Activated T-cell treated with anti-CD3 and anti-CD28 coated beads, Interleukin-2, amount 50 U/mL, for 24 hours (primary cell): ENCODE measurements at places on chromosomes 3 and 15.

GRCh38 chr15:53193149-53193548 lies 403.0 kb upstream of the ONECUT1 start:
- DNase-seq: no peak

GRCh38 chr15:80779658-80780415 lies 667 bp downstream of the CEMIP start:
- no peak for DNase-seq

- DNase-seq: no peak
Observed at GRCh38 chr3:71406972-71407810, 176.3 kb downstream of the FOXP1 start.

- no peak for DNase-seq
Observed at GRCh38 chr3:59704292-59704691, 654.5 kb upstream of the CFAP20DC start.

GRCh38 chr3:115808816-115809215 lies 185.5 kb downstream of the GAP43 start:
- DNase-seq: no peak

DNA sequence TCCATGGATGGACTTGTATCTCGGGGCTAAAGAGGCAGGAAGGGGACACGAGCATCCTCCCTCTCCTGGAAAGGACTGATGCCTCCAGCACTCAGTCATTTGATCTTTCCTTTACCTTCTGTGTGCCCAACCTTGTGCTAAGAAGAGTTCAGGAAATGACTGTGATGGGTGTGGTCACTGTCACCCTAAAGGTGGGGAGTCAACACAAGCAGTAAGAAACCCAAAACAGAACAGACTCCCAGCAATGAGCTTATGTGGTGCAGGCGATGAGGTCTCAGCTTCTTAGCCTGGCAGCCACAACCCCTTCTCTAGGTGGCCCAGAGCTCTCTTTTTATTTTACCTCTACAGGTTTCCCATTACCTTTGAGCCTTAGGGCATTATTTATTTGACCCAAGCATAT lies 3.8 kb downstream of the MPI start:
- DNase-seq: no peak

- DNase-seq: no peak
Observed at GRCh38 chr3:175307642-175308041, 448.5 kb downstream of the NAALADL2 start.

GRCh38 chr15:41629463-41629862 lies 30.7 kb upstream of the MGA start:
- no peak for DNase-seq

DNA sequence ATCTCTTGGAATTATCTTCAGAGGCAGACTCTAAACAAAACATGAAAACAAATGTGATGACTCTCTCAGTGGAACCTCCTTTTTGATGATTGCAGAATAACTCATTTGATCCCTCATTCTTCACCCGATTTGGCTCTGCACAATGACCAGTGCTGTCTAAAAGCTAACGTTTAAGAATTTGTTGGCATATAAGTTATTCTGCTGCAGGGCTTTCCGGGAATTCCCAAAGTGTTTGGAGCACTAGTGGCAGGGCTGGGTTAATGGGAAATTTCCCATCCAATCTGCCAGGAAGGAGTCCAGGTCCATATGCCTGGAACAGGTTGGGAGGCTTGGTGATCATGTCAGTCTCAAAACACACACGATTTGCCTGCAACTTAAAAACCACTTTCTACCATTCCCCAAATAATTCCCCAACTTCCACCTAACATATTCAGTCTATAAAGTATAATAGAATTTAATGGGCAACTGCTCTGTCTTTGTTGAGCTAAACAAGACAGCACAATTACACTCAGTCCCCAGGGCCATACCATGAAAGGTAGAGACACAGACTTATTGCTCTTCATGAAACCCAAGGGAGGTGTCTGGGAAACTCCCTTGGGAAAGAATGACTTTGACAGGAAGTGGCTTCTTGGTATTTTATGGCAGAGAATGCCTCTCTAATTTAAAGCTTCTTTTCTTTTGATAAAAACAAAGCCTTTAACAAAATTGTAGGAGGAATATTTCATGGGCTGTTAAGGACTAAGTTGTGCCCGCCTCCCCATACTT lies 38.0 kb downstream of the ARRDC4 start:
- no peak for DNase-seq

DNA sequence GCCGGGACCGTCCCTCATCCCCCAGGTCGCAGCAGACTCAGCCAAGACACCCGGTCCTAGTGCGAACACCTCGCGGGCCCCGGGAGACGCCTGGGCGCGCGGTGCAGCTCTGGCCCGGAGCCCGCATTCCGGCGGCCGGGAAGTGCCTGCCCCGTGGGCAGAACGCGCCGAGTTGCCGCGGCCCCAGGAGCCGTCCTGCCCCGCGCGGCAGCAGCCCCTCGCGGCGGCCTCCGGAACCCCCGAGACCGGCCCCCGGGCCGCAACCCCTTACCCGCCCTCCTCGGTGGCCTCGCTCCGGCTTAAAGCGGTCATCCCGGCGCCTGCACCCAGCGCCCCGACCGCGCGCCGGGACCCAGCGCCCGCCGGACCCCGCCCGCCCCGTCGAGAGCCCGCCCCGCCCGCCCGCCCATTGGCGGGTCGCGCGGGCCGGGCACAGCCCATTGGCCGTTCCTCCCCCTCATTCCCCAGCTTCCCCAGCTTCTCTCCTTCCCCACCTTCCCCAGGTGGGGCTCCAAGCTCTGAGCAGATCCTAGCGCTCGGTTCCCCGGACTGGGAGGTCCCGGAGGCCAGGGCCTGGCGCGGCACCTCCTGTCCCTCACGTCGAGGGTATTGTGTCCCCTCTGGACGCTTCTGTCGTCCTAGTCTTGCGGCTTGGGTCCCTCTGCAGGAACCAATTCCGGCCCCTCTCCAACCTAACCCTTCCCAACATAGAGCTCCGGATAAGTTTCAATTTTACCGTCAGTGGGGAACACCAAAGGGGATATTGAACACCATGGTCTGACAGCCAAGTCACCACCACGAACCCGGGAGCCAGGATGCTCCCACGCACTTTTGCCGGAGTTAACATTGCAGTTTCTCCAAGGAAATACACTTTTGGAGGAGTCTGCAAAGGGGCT lies at the start of gene GRAMD2A:
Gene GRAMD2A (minus strand): TSS at position 328 of the 896 bp plus-strand sequence.
- DNase-seq: peak; percentile 71

DNA sequence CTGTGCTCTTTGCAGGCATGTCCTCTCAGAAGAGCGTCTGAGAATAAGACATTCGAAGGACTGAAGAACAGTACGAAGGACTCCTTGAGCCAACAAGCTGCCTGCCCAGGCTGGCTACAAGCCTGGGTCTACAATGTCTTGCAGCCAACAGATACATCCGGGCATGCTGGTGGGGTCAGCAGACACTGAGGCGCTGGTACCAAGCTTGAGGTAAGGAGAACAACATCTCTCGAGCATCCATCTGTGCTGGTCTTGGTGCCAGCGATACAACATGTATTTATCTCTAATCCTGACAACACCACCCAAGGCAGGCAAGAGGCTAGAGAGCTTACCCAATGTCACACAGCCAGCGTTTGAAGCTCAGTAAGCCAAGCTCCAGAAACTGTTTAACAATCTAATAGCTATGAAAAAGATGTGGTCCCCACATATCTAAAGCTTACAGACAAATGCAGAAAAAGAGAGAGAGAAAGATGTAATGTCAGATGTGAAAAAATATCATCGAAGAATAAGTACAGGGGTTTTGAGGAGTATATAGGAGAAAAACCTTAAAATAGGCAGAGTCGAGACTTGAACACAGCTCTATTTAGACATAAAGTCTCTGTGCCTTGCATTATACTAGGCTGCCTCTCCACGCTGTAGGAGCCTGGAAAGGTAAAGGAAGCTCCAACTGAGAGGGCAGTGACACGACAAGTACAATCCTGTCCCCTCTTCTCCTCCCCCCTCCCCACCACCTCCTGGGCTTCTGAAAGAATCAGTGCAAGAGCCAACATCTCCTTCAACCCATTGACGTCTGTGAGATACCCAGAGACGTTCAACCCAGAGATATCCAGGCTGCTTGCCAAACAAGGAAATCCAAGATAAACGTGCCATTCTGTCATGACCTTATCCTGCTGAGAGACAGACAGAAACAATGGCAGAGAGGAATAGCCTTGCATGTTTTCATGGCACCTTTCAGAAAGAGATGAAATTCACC lies 39.4 kb downstream of the WWTR1 start:
- no peak for DNase-seq

DNA sequence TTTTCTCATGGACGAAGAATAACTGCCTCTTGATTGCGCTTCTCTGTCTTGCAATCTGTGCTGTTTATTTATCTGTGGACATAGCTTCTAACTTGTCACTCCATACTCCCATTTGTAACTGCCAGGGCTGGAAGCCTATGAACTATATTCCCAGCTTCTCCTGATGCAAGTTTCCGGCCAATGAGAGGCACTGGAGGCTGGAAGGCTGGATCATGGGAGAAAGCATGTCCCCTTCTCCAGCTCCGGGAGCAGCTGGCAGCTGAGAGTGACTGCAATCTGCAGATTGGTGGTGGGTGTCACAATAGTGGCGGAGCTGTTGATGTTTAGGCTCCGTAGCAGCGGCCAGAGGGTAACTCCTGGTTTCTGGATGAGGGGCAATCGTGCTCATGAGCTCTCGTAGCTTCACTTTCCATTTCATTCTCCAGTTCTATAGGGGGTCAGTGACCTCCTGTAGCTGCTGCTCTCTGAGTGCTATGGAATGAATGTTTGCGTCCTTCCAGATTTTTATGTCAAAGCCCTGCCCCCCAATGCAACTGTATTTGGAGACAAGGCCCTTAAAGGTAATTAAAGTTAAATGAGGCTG lies 35.7 kb upstream of the PCSK6 start:
- no peak for DNase-seq

DNA sequence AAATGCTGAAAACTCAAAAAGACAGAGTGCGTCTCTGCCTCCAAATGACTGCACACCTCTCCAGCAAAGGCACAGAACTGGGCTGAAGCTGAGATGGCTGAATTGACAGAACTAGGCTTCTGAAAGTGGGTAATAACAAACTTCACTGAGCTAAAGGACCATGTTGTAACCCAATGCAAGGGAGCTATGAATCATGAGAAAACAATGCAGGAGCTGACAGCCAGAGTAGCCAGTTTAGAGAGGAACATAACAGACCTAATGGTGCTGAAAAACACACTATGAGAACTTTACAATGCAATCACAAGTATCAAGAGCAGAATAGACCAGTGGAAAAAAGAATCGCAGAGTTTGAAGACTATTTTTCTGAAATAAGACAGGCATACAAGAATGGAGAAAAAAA lies 10.1 kb upstream of the AVEN start:
- no peak for DNase-seq

- no peak for DNase-seq
Observed at GRCh38 chr3:61673651-61674050, 112.3 kb downstream of the PTPRG start.

GRCh38 chr3:143383421-143383820 lies 263.9 kb downstream of the CHST2 start:
- no peak for DNase-seq

GRCh38 chr3:146035366-146035765 lies 125.6 kb downstream of the PLOD2 start:
- no peak for DNase-seq

DNA sequence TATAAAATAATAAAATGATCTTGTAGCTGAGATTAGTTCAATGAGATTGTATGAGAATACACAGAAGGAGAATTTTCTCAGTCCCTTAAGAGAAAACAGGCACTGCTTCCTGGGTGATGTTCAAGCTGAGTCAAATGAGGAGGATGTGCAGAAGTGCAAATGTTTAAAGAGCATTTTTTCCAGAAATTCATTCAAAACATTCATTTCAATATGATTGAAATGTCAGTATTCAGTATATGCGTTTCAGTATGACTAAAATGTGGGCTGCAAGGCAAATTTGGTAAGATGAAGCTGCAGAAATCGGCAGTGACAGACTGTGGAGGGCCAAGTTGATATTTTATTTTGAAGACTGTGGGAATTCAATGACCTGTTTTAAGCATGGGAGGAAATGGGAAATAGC lies 19.3 kb upstream of the PYDC2 start:
- no peak for DNase-seq

DNA sequence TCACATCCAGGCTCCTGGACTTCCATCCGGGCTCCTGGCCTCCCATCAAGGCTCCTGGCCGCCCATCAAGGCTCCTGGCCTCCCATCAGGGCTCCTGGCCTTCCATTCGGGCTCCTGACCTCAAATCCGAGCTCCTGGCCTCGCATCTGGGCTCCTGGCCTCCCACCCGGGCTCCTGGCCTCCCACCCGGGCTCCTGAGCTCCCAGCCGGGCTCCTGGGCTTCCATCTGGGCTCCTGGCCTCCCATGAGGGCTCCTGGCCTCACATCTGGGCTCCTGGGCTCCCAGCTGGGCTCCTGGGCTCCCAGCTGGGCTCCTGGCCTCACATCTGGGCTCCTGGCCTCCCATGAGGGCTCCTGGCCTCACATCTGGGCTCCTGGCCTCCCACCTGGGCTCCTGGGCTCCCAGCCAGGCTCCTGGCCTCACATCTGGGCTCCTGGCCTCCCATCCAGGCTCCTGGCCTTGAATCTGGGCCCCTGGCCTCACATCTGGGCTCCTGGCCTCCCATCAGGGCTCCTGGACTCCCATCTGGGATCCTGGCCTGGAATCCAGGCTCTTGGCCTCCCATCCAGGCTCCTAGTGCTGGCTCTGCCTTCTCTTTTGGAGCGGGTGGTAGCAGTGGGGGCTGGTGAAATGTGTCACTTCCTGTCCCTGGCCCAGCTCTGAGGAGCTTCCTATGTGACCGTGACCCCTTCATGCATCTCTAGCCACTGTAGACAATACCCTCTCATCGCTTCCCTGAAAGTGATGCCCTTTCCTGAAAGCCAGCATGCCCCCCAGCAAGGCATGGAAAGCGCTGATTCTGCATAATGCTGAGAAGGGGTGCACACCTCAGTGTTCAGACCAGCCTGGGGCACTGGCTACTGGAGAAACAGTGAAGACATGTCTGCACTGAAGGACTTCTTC lies 62.7 kb upstream of the BLM start:
- DNase-seq: no peak

DNA sequence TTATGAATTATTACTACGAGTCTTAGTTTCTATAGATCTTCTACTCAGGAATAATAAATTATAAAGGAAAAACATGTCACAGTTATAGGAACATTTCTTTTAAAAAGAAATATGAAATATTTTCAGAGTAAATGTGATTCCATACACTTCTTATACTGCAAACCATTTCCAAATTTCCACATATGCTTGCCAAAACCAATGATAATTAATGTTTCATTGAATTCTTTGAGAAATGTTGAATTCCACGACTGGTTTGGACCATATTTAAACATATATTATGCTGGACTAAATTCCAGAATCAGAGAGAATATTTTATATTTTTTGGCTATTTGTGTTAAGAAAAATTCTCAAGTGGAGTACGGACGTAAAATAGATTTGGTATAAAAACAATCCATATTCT lies 144.6 kb downstream of the EPHA3 start:
- DNase-seq: no peak

- DNase-seq: no peak
Observed at GRCh38 chr3:38003817-38004414, 13.3 kb downstream of the VILL start.
